Amniotic epithelial cell (primary cell): ENCODE measurements at places on chromosomes 1 and 21.

- no peak for DNase-seq
Measured at GRCh38 chr1:28933277-28933676, 18.9 kb downstream of the EPB41 start.

DNA sequence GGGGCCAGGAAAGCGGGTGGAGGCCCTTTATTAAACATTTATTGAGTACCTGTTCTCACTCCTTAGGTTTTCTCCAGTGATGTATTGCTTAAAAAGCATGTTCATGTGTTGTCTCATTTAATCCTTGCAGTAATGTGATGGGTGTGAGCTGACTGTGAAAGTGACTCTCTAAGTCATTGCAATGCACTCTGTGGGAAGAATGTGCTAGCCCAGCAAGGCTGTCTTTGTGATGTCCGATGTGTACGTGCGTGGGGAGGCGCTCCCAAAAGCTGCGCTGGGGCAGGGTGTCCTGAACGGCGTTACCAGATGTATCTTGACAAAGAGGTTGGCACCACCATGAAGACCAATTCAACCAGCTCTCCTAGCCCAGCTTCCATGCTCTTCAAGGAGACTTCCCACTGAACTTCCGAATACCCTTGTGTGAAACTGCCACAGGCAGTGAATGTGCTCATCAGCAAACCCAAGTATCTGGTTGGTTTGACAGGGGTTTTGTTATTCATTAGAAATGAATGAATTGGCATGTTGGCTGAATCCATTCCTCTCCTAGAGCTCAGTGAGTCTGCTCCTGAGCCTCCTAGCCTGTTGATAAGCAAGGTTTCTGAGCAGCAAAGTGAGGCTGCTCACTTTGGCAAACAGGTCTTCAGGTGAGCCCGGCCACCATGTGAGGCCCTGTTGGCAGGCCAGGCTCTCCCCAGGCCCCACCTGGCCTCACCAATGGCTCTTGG, 28.0 kb downstream of the NUAK2 start:
- no peak for DNase-seq

DNA sequence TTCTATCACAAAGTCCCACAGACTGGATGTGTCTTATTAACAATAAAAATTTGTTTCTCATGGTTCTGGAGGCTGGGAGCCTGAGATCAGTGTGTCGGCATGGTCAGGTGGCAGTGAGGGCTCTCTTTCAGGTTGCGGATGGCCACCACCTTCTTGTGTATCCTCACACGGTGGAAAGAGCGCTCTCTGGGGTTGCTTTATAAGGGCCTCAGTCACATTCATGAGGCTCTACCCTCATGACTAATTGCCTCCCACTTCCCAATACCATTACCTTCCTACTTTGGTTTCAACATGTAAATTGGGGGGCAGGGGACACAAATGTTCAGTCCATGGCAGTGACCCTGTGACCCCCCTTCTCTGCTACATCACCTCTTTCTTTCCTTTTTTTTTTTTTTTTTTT, 20.7 kb upstream of the MX1 start:
- no peak for DNase-seq

DNA sequence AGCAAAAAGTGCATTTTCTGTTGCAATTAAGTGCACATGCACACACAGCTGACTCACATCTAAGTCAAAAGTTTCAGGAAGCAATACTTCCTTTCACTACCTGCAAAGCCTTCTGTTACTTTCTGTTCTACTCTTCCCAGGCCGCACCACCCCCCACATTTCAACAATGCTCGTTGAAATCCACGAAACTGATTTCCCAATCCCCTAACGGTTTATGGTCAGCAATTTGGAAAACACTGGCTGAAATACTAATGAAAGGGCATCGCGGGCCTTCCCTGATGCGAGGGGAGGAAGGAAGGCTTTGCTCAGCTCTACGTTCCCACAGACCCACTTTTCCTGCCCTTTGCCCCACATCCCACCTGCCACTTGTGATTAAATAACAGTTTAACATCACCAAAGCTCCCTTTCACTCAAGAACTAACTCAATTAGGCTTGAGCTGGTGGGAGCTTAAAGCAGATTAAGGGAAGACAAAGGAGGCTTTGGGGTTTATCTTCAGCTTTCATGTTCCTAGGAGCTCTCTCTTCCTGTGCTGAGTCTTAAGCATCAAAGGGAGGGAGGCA, 243.2 kb upstream of the RAB4A start:
- DNase-seq: peak; percentile 93

DNA sequence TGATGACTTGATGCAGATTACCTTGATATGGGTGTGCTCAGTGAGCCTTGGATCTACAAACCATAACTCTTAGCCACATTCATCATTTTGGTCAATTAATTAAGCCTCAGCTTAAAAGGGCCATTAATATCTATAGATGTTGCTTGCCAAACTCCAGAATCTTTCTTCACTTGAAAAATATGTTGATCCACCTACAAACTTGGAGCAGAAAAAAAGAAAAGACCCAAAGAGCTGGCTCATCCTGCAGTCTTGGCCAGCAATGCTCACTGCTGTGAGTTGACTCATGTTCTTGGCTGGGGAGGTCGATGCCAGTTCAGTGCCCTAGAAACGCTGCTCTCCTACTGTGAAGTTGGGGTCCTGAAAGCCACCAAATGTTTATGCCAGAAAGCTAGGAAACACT, 75.4 kb downstream of the DPT start:
- no peak for DNase-seq

DNA sequence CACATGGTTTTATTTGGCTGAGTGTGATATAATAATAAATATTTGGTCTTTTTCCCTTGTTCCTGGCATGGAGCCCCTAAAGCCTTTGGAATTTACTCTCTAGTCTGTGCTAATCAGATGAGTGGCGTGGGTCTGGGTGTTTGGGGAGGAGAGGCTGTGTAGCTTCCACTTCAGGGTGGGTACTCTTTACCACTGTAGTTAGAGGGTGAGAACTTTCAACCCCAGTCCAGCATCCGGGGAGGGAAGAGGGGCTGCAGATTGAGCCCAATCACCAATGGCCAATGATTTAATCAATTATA, 20.0 kb downstream of the USP25 start:
- peak; percentile 54 for DNase-seq

- DNase-seq: no peak
Measured at GRCh38 chr1:156504438-156504813, 3.9 kb upstream of the MEF2D start.

DNA sequence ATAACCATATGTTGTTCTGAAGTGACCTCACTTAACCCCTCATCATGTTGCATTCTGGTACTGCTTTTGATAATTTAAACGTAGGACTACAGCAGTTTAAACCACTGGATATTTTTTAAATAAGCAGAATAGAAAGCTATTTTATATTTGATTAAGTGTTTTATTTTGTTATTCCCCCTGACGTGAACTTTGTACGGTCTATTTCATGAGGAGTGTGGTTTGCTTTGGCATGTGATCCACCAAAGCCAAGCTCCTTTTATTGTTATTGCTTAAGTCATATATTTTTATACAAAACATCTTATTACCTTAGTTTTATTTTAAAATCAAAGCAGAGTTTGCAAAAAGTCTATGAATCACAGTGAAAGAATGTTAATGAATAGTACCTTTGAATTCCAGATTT, 101.4 kb upstream of the L1TD1 start:
- DNase-seq: no peak

GRCh38 chr1:157306896-157307295, 168.7 kb upstream of the ETV3 start:
- DNase-seq: no peak

DNA sequence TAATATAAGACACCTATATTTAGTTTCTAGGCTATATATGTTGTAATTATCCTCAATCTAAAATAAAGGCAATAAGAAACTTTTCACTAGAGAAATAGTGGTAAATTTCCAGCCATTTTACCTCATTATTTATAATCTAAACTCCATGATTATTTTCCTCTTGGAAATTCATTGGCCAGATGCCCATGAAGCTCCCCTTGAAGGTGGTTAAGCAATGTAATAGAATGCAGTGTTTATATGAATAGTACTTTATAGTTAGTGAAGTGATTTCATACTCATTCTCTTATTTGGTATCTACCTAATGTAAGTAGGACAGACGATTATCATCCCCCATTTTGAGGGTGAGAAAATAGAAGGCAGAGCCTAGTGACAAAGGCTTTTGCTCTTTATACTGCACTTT, 26.5 kb downstream of the NFYC start:
- peak; percentile 47 for DNase-seq

DNA sequence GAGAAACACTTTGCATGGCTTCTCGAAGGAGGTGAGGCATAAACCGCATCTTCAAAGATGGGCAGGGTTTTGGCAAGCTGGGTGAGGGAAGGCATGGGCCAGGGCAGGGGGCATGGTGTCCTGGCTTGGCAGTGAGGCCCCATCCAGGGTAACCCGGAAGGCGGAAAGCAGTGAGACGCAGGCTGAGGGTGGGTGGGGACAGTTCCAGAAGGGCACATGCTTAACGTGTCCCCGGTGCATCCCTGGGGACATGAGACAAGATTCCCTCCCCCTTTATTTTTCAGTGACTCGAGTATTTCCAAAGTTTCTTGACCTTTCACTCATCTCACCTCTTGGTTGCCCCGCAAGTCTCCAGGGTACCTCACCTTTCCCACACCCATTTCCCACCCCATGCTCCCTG, 122.8 kb upstream of the SLC25A33 start:
- no peak for DNase-seq

DNA sequence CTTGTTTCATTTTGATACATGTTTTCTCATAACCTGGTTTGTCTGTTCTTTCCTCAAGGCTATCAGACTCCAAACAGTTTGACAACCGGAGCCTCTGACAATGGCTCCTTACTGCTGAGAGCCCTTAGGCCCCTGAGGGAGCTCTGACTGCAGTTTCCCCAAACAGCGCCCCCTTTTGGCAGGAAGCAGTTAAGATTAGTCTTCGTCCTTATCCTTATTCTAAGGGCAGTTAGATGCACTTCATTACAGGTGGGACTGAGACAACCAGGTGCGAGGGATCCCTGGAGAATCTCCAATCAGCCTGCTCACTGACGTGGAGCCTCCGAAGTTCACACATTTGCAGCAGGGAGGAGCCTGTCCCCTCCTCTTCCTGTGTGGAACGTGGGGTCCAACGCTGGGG, 393.1 kb downstream of the BRINP3 start:
- no peak for DNase-seq

GRCh38 chr1:197171531-197171930, 25.1 kb upstream of the ASPM start:
- DNase-seq: peak; percentile 65

GRCh38 chr1:51482881-51483280, 36.2 kb downstream of the EPS15 start:
- DNase-seq: peak; percentile 76

DNA sequence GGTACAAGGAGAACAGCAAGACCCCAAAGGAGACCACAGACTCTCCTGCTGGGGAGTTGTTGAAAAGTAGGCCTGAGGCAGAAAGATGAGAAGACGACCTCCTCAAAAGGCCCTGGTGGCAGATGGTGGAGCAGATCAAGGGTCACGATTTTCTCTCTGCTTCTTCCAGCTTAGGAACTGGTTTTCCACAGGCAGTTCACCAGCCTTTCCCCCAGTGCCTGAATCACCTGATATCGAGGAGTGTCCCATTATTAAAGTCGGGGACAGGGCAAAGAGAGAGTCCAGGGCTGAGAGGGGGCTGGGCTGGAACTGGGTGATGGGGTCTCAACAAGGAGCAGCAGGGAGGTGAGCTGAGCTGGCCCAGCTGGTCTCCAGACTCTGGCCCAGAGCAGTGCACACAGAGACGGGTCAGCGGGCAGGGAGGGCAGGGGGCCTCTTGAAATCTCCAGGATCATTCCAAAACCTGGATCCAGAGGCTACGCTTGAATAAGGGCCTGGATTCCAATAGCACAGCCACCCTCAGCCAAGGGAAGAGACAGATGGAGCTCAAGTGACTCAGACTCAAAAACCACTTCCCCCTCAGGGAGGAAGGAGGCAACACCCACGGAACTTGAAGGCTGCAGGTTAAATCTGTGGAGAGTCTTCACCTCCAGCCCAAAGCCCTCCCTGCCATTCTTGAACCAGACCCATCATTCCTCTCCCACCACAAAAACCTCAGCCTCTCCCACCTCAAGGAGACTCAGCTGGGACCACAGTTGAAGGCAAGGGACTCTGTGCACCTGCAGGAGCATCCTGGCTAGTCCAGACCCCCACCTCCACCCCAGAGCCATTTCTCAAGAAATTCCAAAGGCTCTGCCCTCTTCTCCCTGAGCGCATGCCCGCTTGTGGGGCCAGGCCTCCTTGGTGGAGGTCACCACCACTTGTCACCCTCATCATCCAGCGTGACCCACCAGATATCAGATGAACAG, at the start of gene S100A5:
S100A5 (minus strand) TSS at position 541 of the 968 bp plus-strand sequence. CDS start 743 bp downstream, outside the sequence.
- DNase-seq: no peak

GRCh38 chr1:231157311-231157710, 4.5 kb upstream of the TRIM67 start:
- DNase-seq: no peak

GRCh38 chr1:200780545-200781369, 42.1 kb downstream of the CAMSAP2 start:
- peak; percentile 16 for DNase-seq

DNA sequence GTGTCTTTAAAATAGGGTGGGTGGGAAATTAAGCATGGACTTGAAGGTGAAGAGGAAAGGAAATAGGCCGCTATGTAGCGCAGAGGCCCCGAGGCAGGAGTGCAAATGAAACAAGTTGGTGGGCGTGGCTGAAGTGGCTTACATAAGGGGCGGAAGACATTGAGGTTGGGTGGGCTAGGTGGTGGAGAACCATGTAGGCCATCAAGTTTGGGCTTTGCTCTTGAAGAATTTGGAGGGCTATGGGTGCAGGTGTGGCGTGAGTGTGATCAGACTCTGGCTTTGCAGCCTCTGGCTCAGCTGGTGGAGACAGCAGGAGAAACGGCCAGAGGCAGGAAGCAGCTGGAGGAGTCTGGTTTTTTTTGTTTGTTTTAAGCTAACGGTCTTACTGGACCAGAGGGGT, 6.7 kb downstream of the SLFNL1 start:
- DNase-seq: no peak

DNA sequence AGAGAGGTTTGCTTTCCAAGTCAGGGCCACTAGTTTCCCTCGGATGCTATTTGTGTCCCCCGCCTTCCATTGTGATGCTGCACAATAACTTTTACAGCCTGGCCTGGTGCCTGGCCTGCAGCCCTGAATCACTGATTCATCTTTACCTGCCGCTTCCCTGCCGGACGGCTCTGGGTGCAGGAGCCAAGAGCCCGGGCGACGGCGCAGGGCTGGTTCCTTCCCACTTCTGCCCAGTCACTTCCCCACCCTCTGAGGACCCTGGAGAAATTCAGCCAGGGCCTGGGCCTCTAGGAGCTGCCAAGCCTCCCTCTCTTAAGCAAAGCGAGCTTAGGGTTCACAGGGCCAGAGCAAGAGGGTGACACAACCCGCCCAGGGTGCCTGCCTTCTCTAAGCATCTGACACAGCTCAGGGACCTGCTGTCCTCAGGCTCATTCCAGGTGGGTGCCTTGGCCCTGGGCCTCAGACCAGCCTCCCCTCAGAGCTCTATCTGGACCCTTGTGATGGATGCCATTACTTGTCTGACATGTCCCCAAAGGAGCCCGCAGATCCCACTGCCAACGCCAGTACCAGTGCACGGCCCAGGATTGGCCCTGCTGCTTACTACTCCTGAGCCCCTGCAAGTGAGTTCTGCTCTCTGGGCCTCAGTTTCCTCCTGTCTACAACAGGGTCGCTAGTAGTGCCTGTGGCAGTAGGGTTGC, 381.0 kb upstream of the VAMP3 start:
- DNase-seq: no peak
